ENCODE measurements at places on chromosomes 7 and 10.

- no peak for DNase-seq
Observed at GRCh38 chr10:108363576-108363975, 1199.1 kb upstream of the SORCS1 start.

DNA sequence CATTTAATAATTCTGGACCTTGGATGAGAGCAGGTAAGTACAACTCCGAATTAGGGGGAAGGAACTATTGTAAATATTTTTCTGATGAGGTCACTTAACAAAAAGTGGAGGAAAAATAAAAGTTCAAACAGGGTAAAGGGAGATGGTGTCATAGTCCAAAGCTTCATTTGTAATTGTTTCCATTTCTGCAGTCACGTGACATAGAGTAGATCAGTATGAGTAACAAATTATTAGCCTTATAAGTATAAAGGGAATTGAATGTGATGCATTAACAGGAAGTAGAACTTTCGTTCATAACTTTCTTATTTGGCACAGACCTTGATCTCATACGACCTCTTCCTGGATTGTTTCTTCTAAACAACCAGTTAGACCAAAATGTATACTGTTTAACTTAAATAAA is 347.2 kb upstream of the TPK1 start:
- no peak for DNase-seq

DNA sequence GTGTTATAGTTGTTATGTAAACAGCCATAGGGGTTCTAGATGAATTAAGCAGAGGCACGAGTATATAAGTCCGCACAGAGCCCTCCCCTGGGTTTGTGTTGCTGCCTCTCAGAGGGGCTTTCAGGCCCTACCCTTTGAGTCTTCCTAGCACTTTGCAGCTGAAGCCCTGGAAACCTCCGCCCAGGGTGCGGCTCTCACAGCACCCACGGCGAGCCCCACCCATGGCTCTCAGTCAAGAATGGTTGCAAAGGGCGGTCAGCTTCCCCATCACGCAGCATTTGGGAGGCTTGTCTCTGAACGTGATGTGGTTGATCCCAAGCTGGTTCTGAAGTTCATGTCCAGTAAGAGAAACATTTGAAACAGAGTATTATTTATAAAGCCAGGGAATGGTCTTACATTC is 18.8 kb upstream of the INSIG1 start:
- no peak for DNase-seq

DNA sequence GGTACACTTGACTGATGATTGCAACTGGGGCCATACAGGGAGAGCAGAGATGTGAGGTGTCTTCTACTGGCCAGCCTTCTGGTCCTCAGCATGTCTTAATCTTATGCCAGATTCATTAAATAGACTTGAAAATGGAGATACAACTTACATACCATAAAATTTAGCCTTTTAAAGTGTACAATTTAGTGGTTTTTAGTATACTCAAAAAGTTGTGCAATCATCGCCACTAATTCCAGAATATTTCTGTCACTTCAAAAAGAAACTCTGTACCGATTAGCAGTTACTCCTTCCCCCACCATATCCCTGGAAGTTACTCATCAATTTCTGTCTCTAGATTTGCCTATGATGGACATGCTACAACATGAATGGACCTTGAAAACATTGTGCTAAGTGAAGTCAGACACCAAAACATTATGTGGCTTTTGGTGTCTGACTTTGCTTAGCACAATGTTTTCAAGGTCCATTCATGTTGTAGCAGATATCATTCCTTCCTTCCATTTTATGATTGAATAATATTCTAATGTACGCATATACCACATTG is 53.0 kb downstream of the SH2D4B start:
- DNase-seq: no peak
